NCI-H226 (cell line): ENCODE measurements at places on chromosomes 5 and 9.

DNA sequence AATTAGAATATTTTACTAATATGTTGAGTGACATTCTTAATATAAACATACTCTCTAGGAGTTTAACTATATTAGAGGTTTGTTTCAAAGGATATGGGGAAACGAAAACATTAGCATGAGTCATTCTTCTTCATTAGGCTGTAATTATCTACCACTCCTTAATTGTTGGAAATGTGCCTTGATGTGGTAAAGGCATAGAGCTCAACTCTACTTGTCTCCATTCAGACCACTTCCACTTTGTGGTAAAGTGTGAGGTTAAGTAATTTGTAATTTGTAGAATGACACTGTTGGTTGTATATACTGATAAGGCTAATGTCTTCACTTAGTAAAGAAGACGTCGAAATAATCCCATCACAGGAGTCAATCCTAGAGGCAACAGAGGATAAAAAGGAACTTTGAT is 58.1 kb downstream of the HAPLN1 start:
- no peak for DNase-seq

- no peak for DNase-seq
These were observed 8.8 kb downstream of the PAX5 start for GRCh38 chr9:37025071-37025822.

- DNase-seq, result no peak
These were observed 16.9 kb upstream of the SNCAIP start for GRCh38 chr5:122295138-122295537.

DNA sequence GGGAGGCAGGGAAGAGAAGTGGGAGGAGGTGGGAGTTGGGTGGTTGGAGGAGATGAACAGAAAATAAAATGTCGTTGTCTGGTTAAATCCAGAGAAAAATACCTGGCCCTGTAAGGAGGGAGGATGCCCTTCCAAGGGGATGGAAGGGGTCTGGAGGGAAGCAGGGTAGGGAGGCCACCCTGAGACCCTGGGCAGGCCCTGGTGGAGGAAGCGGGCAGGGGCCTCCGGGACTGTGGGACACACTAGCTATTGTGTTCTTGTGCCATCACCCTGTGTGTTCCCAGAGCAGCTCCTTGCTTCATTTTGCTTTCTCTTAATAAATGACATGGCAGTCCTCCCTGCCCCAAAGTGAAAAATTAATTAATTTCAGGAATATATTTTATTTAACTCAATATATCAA is 11.8 kb upstream of the CD180 start:
- DNase-seq, result no peak

DNA sequence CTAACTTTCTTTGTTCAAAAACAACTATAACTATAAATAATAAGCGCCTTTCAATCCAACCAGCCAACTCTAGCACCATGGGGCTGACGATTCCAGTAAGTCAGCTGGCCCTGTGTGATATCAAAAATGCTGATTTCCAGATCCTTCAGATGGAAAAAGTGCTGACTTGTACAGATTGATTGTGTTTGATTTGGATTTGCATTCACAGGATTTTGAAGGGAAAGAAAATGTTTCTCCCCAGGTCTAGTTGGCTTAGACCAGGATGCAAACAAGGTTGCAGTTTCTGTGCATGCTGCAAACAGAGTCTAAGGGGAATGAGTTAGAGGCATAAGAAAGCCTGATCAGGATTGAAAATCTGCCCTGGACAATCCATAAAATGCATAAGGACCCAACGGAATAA is 68.9 kb downstream of the SLC1A3 start:
- no peak for DNase-seq

DNA sequence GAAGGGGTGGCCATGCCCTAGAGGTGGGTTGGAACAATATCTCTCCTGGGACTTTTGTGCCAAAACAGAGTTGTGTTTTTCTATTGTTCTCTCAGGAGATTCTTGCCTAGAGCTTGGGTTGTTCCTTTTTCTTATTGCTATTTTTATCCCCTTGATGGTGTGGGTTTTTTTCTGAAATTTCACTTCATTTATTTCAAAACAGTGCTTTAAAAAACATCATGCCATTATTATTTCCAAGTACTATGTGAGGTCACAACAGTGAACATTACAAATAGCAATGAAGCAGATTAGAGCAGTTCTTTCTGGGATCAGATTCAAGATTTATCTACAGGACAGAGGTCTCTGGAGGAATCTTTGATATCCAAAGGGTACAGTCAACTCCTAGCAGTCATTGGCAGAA is 76.6 kb downstream of the ACTBL2 start:
- no peak for DNase-seq

DNA sequence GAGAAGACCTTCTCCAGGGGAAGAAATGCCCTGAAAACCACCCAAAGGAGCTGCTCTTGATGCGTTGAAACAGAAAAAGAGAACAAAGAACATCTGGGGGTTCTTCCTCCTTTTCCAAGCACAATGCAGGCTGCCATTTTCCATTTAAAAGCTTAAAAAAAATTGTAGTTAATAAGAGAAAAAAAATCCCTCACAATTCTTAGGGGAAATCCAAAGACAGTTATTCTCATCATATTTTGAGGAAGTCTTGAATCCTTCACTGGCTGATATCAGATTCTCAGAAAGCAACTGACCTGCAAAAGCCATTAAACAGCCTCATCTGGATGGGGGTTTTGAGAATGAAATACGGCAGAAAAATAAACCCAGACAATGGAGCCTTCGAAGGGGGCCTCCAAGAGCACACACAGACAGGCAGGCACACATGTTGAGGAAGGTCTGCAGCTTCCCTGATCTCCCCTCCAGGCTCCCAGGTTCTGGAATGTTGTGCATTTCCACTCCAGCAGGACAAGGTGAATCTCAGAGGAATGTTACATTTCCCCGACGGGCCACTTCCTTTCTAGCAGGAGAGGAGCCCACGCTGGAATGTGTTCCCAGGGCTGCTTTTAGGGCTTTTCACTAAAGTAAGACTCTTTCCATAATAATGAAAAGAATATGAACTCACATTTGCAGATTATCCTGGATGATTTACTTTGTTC is 159.4 kb upstream of the S1PR3 start:
- DNase-seq, result no peak

DNA sequence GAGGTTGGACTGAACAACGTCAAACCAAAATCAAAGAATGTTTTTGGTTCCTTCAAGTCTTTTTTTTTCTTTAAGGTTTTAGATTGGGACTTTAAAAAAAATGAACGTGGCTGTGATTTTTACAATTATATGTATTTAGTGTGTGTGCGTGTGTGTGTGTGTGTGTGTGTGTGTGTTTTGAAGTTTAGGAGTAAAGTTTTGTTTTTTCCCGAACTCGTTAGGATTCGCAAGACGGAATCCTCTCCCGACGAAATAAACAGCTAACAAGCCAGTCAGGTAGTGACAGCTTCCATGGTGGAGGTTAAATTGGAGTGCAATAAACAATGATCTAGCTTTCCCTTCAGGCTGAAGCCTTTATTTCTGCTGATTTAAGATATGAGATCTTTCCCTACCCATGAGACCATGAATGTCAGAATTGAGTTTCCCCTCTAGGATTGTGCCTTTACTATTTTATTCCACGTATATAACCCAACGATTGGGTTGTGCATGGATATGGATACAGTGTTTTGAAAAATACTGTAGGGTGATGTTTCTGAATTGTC is 1.2 kb downstream of the KIAA1958 start:
- no peak for DNase-seq

GRCh38 chr9:77927265-77927664 is 104.3 kb downstream of the GNAQ start:
- DNase-seq, result peak; percentile 83

- DNase-seq, result no peak
These were observed 2.2 kb upstream of the CLINT1 start for GRCh38 chr5:157860898-157861890.

DNA sequence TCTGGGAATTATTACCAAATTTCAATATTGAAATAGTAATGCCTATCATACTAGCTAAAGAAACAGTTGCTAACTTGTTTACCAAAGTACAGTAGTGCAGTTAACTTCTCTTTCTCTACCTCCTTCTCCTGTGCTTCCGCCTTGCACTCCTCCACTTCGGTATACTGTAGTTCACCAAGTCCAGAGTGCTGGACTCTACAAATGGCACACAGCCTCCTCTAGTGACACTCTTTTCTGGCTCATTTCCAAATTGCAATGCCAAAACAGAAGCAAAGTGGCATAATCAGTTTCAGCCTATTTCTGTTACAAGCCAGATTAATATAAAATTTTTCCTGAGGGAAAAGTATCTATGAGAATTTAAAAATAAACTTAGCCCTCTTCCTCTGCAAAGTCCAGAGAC is 86.0 kb upstream of the RASGRF2 start:
- DNase-seq, result no peak

GRCh38 chr5:1564182-1564748 is 40.5 kb upstream of the LPCAT1 start:
- DNase-seq, result peak; percentile 24

- no peak for DNase-seq
These were observed 195.5 kb downstream of the MEF2C start for GRCh38 chr5:88687373-88687911.

GRCh38 chr9:98362624-98363252 is 107.3 kb upstream of the TBC1D2 start:
- no peak for DNase-seq

GRCh38 chr9:110148384-110148783 is 59.6 kb downstream of the C9orf152 start:
- DNase-seq, result no peak

DNA sequence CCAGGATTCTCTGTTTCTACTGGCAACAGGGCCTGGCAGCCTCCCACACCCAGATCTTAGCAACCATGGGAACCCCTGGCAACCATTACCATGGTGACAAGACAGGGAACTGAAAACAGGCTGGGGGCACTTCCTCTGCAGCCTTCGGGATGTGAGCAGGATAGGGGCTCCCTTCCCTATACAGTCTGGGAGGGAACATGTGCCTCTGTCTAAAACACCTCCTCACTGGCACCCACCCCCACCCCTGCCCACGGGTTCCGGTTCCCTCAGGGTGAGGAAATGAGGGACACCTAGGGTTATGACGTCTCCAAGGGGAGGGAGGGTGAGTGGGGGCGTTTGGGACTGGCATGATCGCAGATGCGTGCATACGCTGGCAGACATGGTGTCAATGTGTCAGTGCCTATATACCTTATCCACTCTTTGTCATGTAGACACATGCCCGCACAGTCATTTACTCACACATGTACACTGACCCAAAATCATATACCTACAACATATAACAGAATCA is 3.0 kb upstream of the DNAJB5 start:
- no peak for DNase-seq

DNA sequence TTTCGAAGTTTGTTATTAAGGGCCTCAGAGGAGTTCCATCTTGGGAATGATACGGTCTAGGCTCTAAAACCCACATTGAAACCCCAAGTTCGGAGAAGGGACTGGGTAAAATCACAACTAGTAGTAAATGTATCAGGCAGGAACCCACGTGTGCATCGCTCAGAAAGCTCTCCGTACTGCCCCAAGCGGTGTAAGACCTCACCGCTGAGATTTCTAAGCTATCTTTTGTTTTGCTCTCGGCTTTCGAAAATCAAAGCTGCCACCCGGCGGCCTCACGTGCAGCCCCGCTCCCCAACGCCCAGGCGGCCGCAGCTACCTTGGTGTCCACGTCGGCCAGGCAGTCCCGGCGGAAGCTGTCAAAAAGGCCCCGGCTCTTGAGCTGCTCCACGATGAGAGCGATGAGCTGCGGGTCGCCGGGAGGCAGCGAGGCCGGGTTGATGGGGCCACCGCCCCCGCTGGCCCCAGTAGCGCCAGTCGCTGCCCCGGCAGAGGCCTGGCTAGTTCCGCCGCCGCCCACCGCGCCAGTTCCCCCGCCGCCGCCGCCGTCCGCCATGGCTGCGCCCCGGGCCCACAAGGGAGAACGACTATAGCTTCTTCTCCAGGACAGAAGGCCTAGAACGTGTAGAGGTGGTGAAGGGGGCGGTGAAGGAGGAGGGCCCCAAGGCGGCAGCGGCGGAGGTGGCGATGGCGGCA is 420 bp downstream of the BOD1 start:
- DNase-seq, result peak; percentile 56

DNA sequence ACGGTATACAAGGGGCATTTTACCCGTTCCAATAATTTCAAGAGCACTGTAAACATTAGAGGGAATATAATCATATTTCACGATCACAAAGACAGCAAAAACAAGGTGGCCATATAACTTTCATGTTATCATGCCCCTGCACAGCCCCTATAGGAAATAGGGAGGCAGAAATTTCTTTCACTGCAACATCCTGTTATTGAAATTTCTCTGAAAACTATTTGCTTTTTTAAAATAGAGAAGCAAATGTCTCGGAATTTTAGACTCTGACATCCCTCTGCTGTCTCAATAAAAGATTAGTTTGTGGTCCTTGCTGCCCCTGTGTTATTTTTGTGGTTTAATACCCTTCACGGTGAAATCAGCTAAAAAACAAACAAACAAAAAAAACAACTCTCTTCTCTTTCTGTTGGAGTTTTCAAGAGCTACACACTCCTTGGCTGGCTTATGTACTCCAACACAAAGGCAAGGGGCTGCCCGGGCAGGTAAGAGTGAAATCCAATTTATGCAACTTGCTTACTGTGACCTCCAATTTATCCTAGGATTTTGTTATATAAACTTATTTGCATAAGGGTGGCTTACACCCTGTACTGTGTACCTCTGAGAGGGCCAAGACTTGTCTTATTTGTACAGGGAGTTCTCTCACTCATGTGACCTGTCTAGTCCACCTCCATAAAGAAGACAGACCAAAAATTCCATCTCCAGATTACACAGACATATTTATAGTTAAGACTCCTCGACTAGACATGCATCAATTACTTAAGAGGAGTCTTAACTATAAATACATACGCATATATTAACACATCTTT is 223.6 kb downstream of the MLLT3 start:
- no peak for DNase-seq

GRCh38 chr9:125700791-125701190 is 6.2 kb downstream of the MAPKAP1 start:
- DNase-seq, result peak; percentile 33

DNA sequence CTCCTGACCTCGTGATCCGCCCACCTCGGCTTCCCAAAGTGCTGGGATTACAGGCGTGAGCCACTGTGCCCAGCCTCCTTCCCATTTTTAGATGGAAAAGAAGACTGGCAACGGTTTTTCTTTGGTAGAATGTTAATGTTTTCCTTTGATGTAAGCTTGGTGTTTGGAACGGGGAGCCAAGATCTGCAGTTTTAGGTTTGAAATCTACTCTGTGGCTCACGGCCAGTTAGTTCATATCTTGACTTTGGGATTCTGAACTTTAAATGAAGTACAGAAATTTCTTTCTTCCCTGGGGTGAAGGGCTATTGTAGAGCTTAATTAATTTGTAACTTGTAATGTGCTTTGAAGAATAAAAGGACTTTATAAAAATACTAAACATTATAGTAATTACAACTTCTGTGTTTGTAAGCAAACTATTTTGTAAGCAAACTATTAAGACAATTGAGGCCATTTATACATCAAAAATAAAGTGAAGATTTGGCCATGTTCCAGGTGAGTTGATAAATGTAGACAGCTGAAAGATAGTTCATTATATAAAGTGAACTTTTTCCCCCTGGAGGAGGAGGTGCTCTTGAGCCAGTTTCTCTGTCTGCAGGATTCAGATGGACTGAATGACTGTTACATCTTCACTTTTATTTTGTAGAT is 117.1 kb upstream of the TUT7 start:
- DNase-seq, result no peak

DNA sequence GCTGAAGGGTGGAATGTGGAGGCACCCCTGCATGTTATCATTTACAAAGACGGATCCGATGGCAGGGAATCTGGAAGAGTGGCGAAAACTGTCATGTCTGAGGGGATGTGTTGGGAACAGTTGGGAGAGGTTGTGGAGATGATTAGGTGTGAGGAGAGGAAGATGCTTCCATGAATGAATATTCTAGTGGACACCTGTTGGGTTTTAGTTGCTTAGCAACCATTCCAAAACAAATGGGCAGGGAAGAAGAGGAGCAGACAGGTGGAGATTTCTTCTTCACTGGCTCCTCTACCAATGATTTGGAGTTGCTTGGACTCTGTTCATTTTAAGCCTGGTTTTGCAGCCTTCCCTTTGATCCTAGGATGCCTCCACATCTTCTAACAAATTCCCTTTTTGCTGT is 465.3 kb upstream of the CLINT1 start:
- DNase-seq, result no peak
